Activated naive CD8-positive, alpha-beta T cell treated with anti-CD3 and anti-CD28 coated beads, Interleukin-2, amount 10 ng/mL, durations not matched to agents 7 days and 5 days (primary cell): ENCODE measurements at places on chromosomes 4 and X.

- no peak for DNase-seq
Measured at GRCh38 chrX:31181377-31182000, 109.6 kb upstream of the FTHL17 start.

GRCh38 chrX:22527302-22527701 is 254.6 kb downstream of the CBLL2 start:
- no peak for DNase-seq

- no peak for DNase-seq
Measured at GRCh38 chrX:17674601-17675000, 62.7 kb upstream of the SCML1 start.

- no peak for DNase-seq
Measured at GRCh38 chrX:120450163-120450562, 18.9 kb downstream of the LAMP2 start.
